Occipital lobe (tissue), 3 donors: ENCODE measurements at places on chromosomes 5 and 9. TPM values are rescaled to one million over a fixed set of nuclear protein-coding genes. Genes with fewer than 3 reads are reported as not detected.

GRCh38 chr5:45601424-45601823 lies 94.8 kb downstream of the HCN1 start:
- no peak for DNase-seq

DNA sequence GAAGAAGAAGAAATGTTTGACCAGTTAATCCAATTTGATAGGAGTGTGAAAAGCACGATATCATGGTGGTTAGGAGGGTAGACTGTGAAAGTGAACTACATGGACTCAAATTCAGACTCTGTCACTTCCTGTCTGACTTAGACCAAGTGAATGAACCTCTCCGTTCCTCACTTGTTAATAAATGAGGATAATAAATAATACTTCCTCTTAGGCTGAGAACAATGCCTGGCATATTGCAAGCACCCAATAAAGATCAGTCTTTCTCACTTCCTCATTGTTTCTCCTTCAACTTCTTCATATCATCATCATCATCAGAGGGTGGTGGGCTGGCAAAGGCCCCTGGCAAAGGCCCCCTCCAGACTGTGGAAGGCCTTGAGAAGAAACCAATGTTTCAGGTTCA lies 148.7 kb downstream of the CDK5RAP2 start:
- DNase-seq = no peak

DNA sequence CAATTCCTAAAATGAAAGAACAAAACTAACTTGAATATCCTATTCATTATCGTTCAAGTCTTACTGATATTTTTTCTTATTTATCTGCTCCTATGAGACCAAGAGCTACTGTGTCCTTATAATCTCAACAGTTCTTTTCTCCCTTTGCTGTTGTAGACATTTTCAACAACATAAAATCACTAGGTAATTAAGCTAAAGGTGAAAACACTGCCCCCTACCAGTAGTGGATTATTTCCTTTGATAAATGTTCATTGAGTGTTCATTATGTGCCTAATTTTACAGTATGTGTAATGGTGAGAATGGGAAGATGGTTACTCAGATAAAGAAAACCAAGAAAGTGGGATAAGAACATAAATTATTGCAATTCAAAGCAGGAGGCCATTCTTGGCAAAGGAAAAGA lies 41.4 kb upstream of the PAPPA start:
- no peak for DNase-seq

GRCh38 chr5:59715228-59715627 lies 178.3 kb downstream of the PDE4D start:
- no peak for DNase-seq

GRCh38 chr9:35675204-35675603 lies 1.5 kb downstream of the CA9 start:
- no peak for DNase-seq

- no peak for DNase-seq
Observed at GRCh38 chr9:137438591-137439157, 2.5 kb downstream of the ENTPD8 start.

- no peak for DNase-seq
Observed at GRCh38 chr9:7139886-7140285, 382.1 kb downstream of the KDM4C start.

Gene PCDHGB4
- total RNA-seq = 12.9 TPM

Gene IFNA8
- not detected for total RNA-seq

Gene PCDHA4
- 18.6 TPM for total RNA-seq
